Left renal pelvis (tissue), 4 donors: ENCODE measurements at places on chromosomes 7 and 10.

DNA sequence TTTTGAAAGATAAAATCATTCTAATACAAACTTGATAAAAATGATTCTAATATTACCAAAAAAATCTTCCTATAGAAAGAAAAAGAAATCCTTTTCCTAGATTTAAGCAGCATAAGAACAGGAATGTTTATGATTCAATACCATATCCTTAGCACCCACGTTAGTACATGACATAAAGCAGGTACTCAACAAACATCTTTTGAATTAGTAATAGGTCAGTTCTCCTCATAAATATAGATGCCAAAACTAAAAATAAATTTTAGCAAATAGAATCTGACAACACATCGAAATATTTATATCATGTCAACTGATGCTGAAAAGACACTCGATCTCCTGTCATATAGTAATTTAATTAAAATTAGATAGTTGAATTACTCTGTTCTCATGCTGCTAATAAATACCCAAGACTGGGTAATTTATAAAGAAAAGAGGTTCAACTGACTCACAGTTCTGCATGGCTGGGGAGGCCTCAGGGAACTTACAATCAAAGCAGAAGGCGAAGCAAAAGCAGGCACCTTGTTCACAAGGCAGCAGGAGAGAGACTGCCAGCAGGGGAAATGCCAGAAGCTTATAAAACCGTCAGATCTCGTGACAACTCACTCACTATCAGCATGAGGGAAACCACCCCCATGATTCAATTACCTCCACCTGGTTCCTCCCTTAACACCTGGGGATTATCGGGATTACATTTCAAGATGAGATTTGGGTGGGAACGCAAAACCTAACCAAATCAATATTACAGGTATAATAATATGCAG lies 191.8 kb downstream of the HTR7 start:
- no peak for DNase-seq

GRCh38 chr7:129525225-129525862 lies 23.0 kb downstream of the SMKR1 start:
- DNase-seq: no peak

GRCh38 chr10:5833814-5834213 lies 20.6 kb upstream of the GDI2 start:
- no peak for DNase-seq

DNA sequence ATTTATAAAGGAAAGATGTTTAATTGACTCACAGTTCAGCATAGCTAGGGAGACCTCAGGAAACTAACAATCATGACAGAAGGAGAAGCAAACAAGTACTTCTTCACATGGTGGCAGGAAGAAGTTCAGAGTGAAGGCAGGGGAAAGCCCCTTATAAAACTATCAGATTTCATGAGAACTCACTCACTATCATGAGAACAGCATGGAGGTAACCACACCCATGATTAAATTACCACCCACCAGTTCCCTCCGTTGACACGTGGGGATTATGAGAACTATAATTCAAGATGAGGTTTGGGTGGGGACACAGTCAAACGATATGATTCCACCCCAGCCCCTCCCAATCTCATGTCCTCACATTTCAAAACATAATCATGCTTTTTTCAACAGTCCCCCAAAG lies 124.2 kb upstream of the PCGF5 start:
- DNase-seq: no peak

DNA sequence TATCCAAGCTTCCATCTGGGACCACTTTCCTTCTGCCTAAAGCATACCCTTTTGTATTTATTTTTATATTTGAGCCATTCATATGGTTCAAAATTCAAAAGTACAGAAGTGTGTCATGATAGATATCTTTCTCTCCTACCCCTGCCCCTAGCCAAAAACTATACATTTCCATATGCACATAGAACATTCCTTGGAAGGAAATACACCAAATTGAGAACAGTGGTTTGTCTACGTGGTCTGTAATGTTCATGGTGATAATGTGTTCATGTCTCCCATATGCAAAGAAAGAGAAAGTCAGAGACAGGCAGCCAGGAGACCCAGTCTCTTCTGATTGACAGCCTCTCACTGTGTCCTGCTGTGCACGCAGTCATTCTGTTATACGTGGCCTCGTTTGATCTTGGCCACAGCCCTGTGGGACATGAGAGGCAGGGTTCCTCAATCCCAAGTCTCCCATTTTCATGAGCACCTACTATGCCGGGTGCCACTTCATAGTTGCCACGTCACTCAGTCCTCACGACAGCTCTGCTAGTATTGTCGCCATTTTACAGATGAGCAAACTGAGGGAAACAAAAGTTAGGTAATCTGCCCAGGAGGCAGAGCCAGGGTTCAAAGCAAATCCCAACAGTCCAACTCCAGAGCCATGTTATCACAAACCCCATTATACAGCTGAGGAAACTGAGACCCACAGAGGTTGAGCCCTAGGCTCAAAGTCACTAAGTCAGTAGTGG lies 8.0 kb upstream of the CDH23 start:
- no peak for DNase-seq

DNA sequence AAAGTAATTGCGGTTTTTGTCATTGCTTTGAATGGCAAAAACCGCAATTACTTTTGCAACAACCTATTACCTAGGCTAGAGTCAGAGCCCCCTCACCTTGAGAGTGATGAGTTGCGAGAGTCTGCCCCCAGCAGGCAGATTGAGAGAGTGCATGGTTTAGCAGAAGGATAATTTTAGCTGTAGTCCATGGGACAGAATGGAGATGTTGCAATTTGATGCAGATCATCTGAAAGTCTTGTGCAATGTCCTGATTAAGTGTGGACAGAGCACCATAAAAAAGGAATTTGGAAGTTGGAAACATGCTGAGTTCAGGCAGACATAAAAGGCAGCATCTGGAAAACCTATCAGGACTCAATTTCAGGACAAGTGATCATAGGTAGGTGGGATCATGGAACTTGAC lies 48.7 kb downstream of the GPR141 start:
- peak; percentile 7 for DNase-seq

DNA sequence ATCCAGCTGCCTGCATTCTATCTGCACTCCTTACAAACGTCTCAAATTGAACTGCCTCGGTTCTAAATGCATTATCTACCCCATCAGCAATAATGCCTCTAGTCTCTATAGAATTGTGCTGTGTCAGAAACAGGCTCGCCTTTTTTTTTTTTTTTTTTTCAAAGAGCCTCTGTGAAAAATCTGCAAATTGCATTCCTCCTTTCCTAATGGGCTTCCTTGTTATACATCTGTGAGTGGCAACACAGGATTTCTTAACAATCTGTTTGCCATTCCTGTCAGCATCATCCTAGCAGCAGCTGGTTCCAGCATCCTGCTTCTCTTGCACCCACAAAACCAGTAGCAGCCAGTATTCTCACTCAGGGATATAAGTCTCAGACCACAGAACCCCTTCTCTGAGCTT lies 413.5 kb upstream of the SEMA3D start:
- no peak for DNase-seq
